ENCODE measurements at places on chromosomes 1 and 21.

DNA sequence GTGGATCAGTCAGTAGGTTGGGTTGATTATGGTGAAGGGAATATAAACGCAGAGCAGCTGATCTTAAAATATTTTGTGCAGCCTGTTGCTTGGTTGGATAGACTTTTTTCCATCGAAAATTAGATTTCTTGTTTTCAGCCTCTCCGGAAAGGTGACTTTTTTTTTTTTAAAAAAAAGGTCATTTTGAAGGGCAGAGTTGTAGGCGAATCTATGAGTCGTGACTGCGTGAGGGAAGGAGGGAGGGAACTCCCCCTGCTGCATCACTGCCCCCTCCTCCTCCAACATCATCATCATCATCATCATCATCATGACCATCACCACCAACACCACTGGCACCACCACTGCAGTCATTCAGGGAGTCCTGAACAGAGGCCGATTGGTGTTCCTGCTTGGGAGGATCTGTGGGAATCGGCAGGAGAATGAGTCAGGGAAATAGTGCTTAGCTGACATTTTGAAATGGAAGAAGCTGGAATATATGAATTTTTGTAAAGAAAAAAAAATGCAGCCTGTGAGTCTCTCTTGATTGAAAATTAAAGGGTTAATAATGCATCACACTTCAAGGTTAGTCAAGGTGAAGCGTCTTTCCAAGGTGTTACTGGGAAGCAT is 1.2 kb downstream of the ATP1B1 start:
- DNase-seq: no peak

GRCh38 chr1:25774921-25775771 is 24.8 kb upstream of the SELENON start:
- no peak for DNase-seq

DNA sequence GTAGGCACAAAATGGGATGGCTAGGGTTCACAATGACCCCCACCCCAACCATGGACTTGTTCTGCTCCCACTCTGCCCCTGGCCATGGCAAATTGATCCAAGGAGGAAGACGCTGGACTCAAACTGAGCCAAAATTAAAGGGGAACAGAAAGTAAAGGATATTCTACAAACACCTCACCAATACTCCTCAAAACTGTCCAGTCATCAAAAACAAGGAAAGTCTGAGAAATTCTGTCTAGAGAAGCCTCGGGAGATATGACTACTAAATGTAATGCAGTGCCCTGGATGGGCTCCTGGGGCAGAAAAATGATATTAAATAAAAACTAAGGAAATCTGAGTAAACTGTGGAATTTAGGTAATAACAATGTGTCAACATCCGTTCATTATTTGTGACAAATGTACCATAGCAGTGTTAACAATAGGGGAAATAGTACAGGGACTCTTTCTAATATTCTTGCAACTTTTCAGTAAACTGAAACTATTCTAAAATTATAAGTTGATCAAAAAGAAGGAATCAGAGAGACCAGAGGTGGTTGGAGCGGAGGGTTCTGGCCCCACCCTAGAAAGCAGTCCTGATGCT is 45.0 kb downstream of the MIS18A start:
- DNase-seq: no peak

GRCh38 chr1:247548092-247548491 is 842 bp upstream of the GCSAML start:
- no peak for DNase-seq

DNA sequence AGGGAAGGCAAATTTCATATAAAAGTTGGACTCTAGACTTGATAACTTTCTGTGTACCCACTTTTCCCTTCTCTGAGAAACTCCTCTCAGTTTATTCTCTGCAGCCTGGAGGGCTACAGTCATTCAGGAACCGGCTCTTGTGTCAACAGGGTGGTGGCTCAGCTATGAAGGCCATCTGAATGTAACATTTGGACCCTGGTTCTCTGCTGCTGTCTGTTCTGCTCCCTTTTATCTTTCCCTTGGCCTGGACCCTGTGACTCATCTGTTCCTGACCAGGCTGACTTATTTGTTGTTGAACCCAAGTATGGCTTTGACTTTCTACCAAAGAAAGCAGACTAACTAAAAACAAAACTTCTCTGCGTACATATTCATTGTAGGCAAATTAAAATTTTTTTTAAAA is 75.4 kb downstream of the CENPF start:
- DNase-seq: no peak

DNA sequence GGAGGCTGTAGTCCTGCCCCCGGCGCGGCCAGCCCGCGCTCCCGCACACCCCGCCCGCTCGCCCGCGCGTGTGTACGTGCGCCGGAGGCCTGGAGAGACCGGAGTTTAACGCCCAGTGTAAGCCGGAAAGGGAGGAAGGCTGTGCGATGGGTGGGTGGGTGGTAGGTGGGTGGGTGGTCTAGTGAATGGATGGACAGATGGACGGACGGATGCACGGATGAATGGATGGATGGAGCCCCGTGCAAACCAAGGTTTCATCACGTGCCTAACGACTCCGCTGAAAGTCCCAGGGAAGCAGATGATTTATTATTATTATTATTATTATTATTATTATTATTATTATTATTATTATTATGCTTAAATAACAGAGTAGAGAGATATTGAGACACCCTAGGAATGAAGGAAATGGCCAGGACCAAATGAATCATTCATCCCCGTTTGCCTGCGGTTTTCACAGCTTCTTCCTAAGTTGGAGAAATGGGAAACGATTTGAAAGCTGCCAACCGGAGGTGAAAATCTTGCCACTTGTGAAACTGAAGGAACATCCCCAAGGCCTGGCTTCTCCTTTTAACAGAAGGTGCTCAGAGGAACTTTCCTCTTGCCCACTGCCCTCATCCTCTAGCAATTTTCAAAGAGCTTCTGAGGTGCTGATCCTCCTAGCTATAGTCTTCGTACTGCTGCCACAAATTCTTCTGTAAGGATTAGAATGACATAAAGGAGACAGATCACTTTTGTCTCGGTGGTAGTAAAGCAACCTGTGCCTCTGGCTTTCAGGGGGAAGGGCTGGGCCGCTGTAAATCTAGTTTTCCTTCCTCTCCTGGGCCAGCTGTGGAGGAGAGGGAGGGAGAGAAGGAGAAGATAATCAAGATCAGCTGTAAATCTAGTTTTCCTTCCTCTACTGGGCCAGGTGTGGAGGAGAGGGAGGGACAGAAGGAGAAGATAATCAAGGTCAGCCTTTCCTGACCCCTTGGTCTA is 648 bp upstream of the RGS7 start:
- no peak for DNase-seq

GRCh38 chr1:158095737-158096335 is 84.9 kb upstream of the CD1D start:
- DNase-seq: peak; percentile 61

DNA sequence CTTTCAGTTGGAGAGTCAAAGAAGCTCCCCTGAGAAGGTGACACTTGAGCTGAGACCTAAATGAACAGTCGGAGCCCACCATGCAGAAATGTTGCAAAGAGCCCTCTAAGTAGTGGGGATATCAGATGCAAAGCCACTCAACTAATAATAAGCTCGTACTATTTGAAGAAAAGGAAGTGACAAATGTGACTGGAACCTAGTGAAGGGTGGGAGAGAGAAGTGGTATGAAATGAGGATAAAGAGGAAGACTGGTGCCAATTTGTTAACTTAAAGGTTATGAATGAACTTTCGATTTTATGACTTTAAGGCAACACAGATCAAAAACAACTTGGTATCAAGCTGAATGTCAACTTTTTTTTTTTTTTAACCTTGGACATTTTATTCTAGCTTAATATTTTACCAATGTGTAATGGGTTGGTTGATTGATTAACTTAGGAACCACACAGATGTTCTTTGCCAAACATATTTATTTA is 14.7 kb downstream of the LYPLAL1 start:
- DNase-seq: no peak

GRCh38 chr1:6592441-6592840 is 10.2 kb downstream of the KLHL21 start:
- DNase-seq: no peak

DNA sequence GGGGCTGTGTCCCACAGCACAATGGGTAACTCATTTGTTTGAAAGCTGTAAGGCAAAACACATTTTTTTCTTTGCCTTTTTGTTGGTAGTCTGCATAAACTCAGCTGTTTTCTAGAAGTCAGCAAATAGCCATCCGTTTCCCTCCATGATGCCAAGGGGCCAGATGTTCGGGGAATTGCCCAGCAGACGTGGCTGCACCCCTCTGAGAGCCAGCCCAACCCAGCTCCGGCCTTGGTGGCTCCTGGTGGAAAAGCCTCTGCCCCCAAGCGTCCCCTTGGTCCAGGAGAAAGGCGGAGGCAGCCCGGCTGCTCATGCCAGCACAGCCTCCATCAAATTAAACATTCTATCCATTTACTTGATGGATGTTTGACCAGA is 58.4 kb upstream of the ADARB1 start:
- DNase-seq: no peak

GRCh38 chr1:161997152-161997551 is 26.5 kb downstream of the OLFML2B start:
- DNase-seq: no peak

DNA sequence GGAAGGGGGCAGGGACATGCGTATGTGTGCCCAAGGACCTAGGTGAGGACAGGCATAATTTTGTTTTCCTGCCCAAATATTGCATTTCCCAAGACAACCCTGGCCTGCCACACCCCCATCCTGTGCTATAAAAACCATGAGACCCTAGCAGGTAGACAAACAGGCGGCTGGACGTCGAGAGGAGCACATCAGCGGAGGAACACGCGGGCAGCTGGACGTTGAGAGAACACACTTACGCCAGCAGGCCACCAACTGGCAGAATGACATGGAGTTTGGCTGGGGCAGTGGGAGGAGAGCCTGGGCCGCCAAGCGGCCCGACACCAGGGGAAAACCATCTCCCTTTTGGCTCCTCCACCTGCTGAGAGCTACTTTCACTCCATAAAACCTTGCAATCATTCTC is 3.0 kb upstream of the FGGY start:
- DNase-seq: no peak

- no peak for DNase-seq
Measured at GRCh38 chr1:161082483-161082882, 6.9 kb downstream of the NECTIN4 start.

DNA sequence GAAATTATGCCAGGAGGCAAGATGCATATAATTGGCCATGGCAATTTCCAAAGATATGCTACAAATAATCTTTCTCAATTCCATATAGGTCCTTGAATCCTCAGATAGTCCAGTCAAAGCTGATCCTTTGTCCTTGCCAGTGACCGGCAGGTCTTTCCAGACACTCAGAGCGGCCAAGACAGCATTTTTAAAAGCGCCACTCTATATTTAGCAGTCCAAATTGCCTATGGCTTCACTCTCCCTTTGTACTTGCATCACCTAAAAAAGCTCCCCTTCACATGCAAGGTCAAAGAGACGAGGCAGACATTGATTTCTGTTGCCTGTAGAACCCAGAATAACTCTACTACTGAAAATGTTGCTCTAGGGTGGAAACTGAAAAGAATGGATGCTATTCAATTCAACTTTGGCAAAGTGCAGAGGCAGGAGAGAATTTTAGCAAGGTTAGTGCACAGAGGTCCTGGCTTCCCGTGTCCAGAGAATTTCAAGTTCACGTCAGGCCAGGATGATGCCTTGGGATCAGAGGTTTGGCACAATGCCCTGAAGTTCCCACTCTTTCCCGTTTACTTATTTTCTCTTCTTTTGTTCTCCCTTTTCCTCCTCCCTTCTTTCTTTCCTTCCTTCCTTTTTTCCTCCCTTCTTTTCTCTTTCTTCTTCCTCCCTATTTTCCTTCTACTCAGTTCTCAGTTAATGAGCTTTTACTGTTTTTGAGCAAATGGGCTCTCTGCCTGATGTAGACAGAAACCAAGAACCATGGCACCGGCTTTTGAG is 108.5 kb downstream of the KCNK1 start:
- no peak for DNase-seq

- no peak for DNase-seq
Measured at GRCh38 chr1:31712630-31713029, 8.8 kb upstream of the COL16A1 start.

DNA sequence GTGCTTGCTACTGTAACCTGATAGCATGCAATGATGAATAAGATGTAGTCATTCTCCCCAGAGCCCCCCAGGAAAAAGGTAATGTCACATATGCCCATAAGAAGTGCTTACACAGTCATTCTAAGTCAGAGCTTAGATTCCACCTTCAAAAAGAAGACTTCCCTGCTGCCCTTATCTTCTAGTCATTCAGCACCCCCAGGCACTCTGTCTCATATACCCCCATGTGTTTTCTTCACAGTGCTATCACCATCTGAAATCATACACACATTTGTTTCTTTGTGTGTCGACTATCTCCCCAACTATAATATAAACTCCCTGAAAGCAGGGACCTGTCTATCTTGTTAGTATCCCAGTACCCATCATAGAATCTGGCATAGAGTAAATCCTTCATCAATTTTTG is 16.2 kb upstream of the OTUD3 start:
- DNase-seq: no peak

- DNase-seq: no peak
Measured at GRCh38 chr1:20124456-20125057, 5.2 kb upstream of the PLA2G2D start.

DNA sequence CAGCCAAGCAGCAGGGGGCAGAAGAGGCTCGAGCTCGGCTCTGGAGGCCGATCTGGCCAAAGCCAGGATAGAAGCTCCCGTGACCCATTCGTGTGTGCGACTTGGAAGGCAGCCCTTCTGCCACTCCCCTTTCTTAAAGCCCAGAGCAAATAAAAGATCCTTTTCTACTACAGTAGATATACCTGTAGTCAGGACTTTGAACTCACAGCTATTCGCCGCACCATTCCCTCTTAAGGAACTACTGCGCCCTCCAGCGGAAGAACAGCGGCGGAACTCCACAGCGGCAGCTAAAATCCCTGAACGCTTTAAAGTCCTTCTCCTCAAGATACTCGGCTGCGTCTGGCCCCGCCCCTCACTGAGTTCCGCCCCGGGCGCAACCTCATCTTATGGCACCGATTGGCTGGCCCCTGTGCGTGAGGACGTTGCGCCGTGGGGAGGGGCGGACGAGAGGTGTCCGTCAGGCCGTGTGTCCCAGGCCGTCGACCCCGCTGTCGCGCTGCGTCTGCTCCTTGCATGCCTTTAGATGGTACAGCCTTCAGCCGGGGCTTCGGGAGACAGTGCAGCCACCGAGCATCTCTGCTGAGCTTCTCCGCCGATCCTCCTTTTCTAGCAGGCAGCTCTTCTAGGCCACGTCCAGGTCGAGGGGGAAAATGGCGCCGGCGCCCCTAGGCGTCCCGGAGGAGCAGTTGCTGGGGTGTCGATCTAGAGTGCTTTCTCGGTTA is at the start of gene LRIG2:
TSS of gene LRIG2 (plus strand) at position 442 of the 722 bp plus-strand sequence. CDS start at position 651, 209 bp downstream.
- DNase-seq: peak; percentile 83

DNA sequence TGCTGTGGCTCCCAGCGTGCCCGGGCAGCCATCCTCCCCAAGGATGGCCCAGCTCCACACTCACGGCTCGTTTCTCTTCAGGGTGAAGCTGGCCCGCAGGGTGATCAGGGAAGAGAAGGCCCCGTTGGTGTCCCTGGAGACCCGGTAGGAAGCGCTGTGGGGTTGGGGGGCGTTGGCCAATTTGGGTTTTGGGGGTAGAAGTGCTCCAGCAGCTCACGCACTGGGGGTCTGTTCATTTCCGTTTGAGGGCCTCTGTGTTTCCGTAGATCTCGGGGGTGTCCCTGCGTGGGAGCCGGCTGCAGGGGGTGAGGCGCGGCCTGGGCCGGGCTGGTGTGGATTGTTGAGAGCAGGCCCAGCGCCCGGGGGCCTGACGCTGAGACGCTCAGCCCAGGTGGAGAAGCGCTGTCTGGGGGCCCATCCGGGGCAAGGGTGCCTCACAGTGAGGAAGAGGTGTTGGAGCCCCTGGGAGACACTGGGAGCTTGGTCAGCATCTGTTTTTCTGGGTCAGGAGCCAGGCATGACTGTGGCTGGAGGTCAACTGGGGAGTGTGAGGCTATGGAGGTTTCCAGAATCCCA is 12.6 kb downstream of the COL6A1 start:
- DNase-seq: no peak

All from GM12891 (cell line).